HCT116 (cell line): ENCODE measurements at places on chromosomes 4 and X. TPM values are rescaled to one million over a fixed set of nuclear protein-coding genes. Genes with fewer than 3 reads are reported as not detected.

Gene NOCT
- total RNA-seq, result 20.4 TPM

Gene XAGE2
- not detected for total RNA-seq

DNA sequence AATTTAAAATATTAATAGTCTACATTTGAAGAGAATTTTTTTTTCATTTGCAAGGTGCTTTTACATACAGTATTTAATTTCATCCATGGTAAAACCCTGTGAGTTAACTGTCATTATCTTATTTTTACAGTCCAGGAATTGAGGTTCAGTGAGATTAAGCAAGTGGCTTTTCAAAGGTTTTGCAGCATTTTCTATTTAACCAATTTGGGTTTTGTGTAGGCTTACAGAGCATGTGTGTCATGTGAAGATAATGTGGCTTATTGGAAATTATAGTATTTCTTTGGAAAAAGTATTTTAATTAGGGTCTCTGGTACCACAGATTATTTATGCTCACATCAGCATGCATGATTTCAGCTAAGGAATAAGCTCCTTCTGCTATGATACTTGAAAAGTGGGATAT, 4.5 kb downstream of the XK start:
- DNase-seq, result no peak

- DNase-seq, result no peak
Observed at GRCh38 chrX:120604361-120604782, 471 bp downstream of the MCTS1 start.

Gene CYSLTR1
- total RNA-seq, result not detected

- peak; percentile 23 for DNase-seq
Observed at GRCh38 chr4:102139132-102139573, 206.1 kb downstream of the SLC39A8 start.

- no peak for DNase-seq
Observed at GRCh38 chr4:53646795-53647194, 55.5 kb upstream of the LNX1 start.

Gene SRPK3
- total RNA-seq, result not detected

GRCh38 chrX:118565853-118566252, 70.2 kb downstream of the DOCK11 start:
- no peak for DNase-seq

Gene OPN1MW2
- total RNA-seq, result not detected

Gene ATOH1
- not detected for total RNA-seq

Gene MAGEA1
- total RNA-seq, result not detected

DNA sequence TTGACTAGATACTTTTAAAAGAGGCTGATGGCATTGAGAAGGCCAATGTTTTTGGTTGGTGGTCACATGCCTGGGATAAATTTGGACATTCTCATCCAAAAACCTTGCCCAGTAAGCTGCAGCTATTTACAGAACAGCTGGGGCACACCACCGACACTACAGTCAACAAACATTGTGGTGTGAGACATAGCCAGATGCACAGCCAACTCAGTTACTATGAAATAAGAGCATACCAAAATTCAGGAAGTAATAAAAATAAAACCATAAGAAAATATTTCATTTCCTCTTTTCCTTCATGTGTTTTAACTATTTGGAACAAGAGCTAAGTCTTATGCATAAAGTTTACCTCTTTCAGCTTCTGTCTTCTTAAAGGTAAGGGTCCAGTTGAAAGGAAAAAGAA, 8.8 kb downstream of the PPM1K start:
- DNase-seq, result no peak

Gene IQCM
- total RNA-seq, result 0.20 TPM

Gene DCAF12L2
- total RNA-seq, result not detected

Gene DOK7
- total RNA-seq, result 2.4 TPM

Gene ITM2A
- total RNA-seq, result not detected

Gene NUDT10
- not detected for total RNA-seq

- DNase-seq, result no peak
Observed at GRCh38 chr4:57580710-57581599, 470.8 kb upstream of the IGFBP7 start.

GRCh38 chr4:5165420-5166369, 114.4 kb downstream of the STK32B start:
- DNase-seq, result no peak

Gene GPM6B
- total RNA-seq, result 0.07 TPM

Gene VEGFC
- not detected for total RNA-seq

DNA sequence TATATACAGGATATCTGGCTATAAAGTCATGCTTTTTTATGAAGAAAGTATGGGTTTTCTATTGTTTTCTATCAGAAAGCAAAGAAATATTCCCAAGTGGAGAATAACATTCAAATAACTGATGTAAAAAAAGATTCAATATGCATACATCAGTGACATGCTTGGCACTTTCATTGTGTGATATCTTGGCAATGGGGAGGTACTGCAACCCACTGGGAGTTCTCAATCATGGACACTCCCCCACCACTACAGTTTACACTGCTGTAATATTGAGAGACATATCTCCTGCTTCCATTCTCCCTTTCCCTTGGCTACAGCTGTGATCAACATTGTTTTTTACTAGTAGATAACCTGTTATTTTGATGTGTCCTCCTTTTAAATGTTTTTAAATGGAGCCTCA, 257.8 kb downstream of the CAMK2D start:
- DNase-seq, result no peak

Gene COX18
- total RNA-seq, result 12.5 TPM
